ENCODE measurements at places on chromosomes 6 and 20.

- no peak for DNase-seq
These were observed 691 bp downstream of the SYNDIG1 start for GRCh38 chr20:24469894-24470745.

DNA sequence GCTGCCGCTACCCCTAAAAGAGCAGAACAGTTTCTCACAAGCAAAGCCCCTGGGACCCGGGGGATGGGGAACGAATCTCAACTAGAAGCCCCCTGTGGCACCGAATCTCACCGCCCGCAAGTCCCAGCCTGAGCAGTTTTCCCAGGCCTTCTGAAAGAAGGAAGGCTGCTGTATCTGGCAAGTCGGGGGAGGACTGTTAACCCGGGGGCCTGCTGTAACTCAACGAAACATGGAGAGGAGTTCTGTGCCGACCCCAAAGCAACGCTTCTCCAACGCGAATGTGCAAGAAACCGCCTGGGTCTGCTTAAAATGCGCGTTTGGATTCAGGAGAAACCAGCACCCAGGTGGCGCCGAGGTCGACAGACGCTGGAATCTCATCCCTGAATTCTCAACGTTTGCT is 34.2 kb downstream of the DLL1 start:
- DNase-seq = no peak

GRCh38 chr6:63634630-63635029 is 972 bp upstream of the PHF3 start:
- DNase-seq = no peak

DNA sequence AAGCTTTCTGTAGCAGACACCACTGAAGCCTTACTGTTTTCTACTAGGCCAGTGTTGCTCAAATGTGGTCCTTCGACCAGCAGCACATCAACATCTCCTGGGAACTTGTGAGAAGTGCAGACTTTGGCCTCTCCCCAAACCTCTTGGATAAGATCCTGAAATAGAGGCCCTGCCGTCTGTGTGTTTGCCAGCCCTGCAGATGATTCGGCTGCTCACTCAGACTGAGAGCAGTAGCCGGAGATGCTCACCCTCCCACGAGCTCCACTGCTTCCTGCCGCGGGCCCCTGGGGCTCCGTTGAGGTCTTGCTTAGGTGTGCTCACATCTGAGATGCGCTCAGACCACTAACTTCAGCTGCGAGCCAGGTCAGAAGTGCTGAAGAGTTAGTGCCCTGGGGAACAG is 129.5 kb upstream of the SSTR4 start:
- no peak for DNase-seq

- no peak for DNase-seq
These were observed 2.2 kb downstream of the TMEM14C start for GRCh38 chr6:10725044-10725443.

GRCh38 chr6:163986313-163986712 is 571.8 kb downstream of the QKI start:
- no peak for DNase-seq

DNA sequence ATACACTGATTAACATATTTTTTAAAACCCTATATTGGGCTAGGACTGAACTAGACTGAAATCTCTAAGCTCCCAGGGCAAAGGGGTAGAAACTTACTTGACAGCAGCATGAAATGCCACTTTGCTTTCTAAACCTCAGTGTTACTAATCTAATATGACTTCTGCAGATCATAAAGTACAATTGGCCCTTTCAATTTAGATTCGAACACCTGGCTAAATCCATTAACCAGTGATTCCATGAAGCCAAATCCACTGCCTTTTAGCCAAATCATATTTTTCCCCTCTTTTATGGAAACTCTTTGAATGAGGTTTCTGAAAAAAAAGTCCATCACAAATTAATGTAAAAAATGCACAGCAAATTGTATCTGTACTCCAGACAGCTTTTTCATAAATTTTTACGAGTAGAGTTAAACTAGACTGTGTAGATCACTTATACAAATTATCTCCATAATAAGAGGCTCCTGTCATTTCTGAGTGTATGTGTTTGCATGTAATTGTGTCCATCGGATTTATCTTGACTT is 25.7 kb downstream of the EPHA7 start:
- no peak for DNase-seq

- no peak for DNase-seq
These were observed 184.6 kb downstream of the ATXN1 start for GRCh38 chr6:16576451-16577368.

- DNase-seq = no peak
These were observed 214.3 kb upstream of the TCF21 start for GRCh38 chr6:133674661-133675060.

- DNase-seq = no peak
These were observed 10.5 kb downstream of the SYNGAP1 start for GRCh38 chr6:33430334-33430733.

DNA sequence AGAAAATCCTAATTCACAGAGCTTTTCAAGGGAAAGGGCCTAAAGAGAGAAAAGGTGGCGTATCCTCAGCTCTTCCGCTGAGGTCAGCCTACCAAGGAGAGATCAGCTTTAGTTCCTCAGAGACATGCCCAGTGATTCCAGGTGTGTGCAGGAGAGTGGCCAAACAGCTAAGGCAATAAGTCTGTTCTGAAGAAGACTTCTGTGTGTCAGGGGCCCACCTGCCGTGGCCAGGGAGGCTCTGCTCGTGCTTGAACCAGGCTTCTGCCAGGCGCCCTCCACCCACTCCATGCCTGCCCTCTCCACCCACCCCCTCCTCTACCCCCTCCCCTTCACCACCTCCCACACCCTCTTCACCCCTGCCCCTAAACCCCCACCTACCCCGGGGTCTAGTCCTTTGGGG is 67.4 kb upstream of the ARMC2 start:
- no peak for DNase-seq

DNA sequence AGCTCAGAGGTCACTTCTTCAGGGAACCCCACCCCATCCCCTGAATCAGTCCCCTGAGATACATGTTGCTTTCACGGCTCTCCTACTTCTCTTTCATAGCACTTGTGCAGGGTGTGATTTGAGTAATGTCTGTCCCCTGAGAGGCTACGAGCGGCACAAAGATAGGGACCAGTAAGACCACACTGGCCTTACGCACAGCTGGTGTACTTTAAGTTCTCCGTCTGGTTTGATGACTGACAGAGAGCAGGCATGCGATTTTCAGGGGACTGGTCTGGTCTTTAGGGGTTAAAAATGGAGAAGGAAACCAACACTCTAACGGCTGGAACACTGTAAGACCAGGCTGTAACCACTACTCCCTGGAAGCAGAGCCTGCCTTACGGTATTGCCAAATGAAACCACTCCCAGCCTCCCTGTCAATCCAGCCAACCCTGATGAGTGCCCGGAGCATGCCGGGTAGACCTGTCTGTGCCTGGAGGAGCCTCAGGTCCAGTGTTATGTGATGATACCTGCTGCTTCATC is 47.1 kb downstream of the ELMO2 start:
- DNase-seq = no peak

DNA sequence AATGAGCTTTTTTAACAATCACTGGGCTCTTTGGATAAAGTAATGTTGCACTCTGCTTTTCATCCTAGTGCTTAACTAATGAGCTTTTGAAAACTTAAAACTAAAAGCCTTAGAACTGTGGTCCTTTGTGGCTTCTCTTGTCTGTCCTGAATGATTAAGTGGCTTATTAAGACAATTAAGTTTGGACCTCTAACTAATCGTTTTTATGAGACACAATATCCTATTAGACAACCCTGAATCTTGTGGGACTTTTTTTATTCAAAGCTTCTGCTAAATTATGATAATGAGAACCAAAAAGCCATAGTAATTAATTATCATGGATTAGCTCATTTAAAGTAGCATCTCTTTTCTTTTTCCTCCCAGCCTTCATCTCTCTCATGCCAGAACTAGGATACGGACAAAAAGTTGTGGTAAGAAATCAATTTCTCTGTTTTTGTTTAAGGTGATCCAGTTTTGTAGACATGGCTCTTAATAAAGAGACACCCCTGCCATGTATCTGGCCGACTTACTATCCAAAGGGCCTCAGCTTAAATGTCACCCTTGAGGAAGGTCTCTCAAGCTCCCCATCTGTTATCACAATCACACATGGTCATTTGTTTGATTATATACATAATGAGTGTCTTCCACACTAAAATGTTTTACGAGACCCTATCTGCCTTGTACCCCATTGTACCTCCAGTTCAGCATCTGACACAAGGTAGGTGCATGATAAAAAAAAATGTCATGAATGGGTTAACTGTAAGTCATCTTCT is 384.4 kb upstream of the IRAK1BP1 start:
- DNase-seq = no peak

GRCh38 chr20:11332381-11332780 is 585.3 kb upstream of the BTBD3 start:
- no peak for DNase-seq

DNA sequence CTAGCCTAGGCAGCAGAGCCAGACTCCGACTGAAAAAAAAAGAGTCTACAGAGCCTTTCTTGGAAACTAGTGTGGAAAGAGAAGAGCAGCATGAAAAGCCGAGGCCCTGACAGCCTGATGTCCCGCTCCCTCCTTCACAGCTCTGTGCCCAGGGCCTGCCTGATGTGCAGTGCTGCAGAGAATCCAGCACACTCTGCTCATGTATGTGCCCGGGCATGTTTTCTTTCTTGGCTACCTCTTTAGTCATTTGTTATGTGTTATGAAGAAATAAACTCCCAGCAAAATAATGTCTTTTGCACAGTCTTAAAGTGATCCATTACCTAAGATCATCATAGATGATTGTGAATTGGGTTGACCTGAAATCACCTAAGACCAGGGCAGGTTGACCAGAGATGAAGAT is 78.1 kb upstream of the EZR start:
- no peak for DNase-seq

DNA sequence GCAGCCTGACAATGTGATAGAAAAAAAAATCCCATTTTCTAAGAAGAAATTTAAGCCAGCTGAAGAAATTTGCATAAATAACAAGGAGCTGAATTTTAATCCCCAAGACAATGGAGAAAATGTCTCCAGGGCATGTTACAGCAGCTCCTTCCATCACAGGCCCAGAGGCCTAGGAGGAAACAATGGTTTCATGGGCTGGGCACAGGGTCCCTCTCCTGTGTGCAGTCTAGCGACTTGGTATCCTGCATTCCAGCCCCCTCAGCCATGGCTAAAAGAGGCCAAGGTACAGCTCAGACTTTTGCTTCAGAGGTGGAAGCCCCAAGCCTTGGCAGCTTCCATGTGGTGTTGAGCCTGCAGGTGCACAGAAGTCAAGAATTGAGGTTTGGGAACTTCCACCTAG is 73.1 kb downstream of the C6orf118 start:
- no peak for DNase-seq

- no peak for DNase-seq
These were observed 637 bp downstream of the TFB1M start for GRCh38 chr6:155313602-155314091.

DNA sequence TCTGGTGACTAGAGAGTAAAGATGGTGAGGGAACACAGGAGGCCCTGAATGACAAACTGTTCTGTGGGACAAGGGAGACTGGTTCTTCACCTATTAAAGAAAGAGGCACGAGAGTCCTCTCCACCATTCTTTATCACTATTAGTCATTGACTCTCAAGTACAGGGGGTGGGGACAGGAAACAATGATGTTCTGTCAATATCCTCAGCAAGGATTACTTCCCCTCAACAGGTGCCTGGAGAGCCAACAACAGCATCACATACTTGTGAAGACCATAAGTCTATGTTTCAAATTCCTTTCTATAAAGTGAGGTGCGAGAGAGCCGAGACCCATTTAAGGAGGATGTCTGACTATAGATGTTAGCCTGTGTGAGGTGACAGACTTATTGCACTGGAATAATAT is 72.4 kb upstream of the TBC1D7 start:
- no peak for DNase-seq

DNA sequence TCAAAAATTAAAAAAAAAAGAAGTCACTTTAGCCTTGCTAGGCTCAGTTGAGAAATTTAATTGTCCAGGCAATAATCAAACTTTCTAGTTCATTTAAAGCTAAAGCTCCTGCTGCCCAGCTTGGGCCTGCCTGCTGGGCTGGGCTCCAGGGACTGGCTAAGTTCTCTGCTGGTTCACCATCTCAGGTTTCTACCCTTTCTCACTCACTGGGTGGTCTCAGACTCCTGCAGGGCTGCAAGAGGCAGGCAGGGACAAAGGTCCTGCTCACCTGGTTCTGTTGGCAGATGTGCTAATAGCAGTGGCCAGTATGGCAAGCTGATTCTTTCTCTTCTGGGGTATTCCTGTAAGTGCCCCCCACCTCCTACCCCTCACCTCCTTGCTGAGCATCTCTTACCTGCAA is 21.2 kb upstream of the RTF2 start:
- DNase-seq = no peak

DNA sequence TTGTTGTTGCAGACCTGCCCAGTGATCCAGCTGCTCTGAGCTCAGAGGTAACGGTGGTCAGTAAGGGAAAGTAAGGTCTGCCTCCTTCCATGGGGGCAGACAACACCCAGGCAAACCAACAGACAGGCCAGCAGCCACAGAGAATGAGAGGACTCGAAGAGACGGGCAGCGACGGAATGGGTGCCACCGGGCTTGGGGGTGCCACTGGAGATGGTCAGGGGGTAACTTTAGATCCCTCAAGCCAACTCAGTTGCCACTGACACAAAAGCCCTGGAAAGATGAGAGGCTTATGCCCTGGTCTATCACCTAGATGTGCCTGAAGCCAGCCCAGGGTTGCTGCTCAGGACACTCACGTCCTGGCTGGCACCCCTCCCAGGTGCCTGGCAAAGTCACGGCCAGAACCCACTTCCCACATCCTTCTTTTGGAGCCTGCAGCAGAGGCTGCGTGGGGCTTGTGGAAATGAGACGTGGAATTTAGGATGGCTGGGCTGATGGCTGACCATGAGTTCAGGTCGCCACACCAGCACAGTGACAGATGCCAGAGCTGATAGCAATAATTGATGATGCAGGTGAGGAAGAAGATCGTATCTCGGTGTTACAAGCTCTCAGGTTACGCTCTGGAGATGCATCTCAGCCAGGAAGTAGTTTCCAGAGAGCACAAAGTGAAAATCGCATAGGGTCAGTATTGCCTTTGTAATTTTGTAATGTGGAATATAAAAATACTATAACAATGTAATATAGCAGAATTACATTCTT is 209.1 kb downstream of the SYNDIG1 start:
- DNase-seq = no peak

GRCh38 chr6:126945812-126946360 is 172.6 kb upstream of the RSPO3 start:
- DNase-seq = no peak

DNA sequence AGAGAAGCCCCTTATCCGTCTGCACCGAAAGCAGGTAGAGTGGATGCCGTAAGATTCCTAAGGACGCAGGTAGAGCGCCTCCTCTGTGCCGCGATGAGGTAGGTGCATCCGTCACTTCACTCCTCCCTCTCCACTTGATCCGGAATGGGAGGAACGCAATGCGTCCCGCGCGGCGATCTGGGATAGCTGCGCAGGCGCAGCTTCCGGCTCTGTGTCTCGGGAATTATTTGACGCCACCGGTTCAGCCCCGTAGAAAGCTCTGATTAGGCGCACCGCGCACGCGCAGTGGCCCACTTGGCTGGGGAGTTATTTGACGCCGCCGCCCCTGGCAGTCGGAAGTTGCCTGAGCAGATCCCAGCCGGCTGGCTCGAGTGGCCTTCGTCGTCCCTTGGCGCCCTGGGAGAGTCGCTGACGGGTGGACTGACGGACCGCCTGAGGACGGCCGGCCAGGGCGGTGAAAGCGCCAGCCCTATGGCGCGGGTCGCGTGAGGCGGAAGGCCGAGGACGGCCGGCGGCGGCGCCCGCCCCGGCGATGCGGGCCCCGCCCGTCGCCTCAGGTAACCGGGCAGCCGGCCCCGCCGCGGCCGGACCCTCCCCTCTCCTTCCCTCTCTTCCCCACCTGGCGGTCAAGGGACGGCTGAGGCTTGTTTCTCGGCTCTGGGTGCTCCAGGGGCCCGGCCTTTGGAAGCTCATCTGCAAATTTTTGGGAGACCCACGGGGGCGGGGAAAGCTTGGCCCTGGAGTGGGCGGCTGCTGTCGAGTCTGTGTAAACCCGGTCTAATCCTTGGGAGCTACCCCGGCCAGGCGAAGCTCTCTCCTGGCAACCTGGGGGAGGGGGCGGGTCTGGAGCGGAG is at the start of gene RALGAPB:
RALGAPB (plus strand) TSS at position 331 of the 854 bp plus-strand sequence. CDS start 15,590 bp downstream, outside the sequence.
- DNase-seq = peak; percentile 96

Data from T-cell (primary cell).